CD4-positive, alpha-beta T cell treated with Interleukin-1 beta for 1 hour (primary cell): ENCODE measurements at places on chromosomes 12 and 14.

GRCh38 chr12:49227713-49228112, 37.2 kb upstream of the TUBA1C start:
- DNase-seq, result no peak

DNA sequence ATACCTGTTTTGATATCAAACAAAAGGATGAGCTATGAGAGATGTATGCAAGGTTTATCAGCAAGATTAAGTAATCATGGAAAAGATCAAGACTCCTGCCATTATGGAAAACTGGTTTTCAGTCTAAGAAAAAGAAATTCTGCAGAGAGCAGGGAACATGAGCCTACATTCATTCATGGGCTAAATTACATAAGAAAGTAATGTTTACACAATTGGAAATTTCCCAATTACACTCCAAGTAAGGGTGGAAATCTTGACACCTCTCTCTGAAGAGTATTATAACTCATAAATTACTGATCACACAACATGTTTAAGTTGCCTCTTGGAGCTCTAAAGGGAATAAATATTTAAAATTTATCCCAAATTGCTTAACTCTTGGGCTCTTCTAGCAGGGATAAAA, 206.2 kb downstream of the SLC6A15 start:
- no peak for DNase-seq

DNA sequence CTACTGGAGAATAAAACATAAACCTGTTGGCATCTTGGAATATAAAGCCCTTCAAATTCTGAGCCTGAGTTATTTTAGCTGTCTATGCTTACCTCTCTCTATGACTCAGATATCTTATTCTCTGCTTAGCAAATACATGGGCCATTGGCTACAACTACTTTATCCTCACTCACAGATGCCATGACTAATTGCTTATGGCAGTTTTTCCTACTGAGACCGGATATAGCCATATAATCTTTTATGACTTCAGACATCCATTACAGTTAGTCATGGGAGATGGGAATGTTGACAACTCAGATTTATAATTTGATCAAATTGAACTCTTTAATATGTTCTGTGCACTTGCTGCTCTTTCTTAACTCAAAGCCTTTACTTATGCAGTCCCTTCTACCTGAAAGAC, 502.4 kb upstream of the ATP2B1 start:
- DNase-seq, result no peak

GRCh38 chr12:121467638-121468498, 68.0 kb downstream of the RNF34 start:
- no peak for DNase-seq

- no peak for DNase-seq
Measured at GRCh38 chr14:85426068-85426935, 103.6 kb upstream of the FLRT2 start.

DNA sequence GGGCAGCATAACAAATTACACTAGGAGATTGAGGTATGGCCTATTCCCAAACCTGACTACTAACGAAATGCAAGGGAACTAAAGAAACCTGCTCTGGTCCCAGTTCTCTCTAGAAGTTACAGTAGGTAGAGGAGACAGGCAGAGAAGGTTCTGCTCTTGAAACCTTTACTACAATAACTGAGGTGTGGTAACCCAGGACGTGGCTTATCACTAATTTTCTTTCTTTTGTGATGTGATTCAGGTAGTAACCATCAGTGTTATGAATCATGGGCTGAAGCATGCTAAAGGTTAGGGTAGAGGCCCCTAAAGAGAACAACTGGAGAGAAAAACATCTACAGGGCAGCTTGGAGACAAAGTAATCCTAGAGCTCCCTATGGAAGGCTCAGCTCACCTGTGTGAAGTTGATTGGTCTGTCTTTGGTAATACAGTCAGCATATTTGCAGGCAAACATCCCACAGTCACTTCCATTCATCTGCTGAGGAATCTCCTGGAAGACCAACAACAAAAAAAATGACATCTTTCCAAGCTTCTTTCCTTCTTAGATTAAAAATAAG, 41.8 kb upstream of the COL2A1 start:
- DNase-seq, result no peak

DNA sequence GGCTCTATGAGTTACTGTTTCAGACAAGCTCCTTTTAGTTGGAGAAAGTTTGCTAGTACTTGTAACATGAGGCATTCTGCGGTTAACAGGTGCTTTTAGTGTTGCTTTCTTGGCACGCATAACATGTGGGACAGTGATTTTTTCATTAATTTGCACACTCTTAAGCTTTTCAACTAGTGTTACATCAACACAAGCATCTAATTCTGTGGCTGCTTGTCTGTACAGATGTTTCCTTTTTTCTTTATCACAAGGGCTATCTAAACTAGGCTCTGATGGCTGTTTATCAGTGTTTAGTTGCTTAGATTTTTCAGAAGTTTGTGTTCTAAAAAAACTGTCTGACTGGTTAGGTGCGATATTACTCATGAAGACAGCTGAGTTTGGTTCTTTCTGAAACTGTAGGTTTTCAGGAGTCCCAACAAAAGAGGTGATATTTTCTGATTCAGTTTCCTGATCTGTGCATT, 120.1 kb downstream of the RALGAPA1 start:
- no peak for DNase-seq

DNA sequence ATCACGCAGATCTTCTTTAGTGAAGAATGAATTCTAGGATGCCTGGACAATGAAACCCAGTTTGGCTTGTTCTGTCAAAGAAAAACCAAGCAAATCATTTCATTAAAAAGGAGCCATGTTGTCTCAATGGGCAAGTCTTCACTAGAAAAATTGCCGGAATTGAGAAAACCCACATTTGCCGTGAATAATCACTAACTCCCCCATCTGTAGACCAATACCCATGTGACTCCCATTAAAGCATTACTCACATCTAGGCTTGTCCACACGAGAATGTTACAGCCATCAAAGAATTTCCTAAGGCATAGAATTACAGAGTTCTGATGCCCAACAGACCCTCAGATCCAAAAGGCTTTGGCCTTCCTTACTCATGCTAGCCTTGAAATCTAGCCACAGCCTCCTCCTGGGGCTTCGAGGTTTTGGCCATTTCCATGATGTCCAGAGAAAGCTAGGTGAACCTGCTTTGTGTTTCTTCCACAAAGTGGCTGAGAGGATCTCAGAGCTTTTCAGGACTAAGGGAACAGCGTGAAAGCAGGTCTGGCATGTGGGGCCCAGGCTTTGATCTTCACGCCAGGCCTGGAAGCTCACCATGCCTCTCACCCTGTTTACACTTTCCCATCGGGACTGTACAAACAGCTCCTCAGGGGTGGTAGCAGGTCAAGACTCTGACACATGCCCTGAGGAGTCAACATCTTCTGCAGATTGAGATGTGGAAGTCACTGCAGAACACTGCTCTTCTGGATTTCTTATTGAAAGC, 12.1 kb downstream of the SLC7A8 start:
- no peak for DNase-seq

GRCh38 chr12:77031745-77032144, 33.6 kb downstream of the E2F7 start:
- no peak for DNase-seq

DNA sequence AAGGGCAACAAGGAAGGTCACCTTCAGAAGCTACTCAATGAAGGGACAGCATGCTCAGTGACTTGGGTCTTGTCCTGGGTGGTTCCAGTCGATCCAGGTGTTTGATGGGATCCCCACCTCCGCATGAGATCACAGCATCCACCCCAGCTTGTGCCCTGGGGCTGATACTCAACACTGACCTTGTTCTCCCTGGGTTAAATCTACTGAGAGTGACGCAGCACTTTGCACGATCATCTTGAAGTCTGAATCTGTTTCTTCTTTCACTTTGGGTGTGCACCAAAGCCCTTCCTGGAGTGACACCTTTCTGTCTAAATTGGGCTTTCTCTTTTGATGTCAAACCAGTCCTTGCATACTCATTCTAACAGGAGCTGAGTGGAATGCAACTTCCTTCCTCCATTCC, 13.8 kb downstream of the NOS1 start:
- DNase-seq, result no peak

DNA sequence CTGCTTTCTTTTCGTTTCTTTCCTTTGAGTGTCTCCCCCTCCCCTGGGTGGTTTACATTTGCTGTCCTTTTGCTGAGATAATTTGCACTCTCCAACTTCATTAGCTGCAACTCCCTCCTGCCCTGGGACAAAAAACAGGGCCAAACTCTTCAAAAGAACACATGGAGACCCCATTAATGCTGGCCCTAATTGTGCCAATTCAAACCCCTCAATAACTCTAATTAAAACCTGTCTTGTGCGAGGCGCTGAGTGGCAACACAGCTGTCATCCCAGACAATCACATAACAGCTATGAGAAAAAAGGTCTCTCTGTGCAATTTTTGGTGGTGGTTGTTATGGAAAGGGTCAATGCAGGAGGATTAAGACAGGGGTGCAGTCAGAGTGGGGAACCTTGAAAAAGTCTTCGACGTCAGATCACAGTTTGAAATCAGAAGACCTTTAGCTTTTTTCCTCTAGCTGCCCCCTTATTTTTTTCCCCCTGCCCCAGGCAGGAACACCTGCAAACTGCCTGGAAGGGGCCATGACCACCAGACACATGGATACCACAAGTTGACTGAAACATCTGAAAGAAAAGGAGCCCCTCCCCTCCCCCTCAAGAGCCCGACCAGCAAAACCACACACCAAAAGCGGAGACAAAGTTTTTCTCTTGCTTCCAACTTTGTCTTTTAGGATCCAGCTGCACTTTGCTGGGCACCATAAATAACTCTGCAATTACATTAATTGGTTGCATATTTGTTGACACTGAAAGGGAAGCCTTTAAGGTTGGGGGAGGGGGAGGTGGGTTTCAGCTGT, 26.5 kb upstream of the SMOC1 start:
- DNase-seq, result no peak

- no peak for DNase-seq
Measured at GRCh38 chr12:106300761-106301160, 1.8 kb upstream of the TCP11L2 start.

- DNase-seq, result no peak
Measured at GRCh38 chr12:92464911-92465310, 237.9 kb upstream of the PLEKHG7 start.

DNA sequence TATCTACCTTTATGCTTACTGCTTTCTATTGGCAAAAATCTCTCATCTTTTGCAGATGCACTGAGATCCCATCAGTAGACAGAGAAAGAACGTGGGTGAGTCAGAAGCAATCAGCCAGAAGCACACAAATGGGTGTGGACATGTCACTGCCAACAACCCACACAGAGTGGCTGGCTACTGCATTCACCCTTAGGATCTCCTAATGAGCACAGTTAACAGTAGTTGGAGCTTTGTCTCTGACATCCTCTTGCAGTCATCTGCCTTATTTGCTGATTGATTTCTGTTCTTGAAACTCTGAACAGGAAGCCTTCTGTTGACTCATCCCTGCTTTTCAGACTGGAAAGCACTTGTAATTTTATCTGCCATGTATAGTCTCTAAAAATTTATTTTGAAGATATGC, 117.2 kb downstream of the RGS6 start:
- no peak for DNase-seq

DNA sequence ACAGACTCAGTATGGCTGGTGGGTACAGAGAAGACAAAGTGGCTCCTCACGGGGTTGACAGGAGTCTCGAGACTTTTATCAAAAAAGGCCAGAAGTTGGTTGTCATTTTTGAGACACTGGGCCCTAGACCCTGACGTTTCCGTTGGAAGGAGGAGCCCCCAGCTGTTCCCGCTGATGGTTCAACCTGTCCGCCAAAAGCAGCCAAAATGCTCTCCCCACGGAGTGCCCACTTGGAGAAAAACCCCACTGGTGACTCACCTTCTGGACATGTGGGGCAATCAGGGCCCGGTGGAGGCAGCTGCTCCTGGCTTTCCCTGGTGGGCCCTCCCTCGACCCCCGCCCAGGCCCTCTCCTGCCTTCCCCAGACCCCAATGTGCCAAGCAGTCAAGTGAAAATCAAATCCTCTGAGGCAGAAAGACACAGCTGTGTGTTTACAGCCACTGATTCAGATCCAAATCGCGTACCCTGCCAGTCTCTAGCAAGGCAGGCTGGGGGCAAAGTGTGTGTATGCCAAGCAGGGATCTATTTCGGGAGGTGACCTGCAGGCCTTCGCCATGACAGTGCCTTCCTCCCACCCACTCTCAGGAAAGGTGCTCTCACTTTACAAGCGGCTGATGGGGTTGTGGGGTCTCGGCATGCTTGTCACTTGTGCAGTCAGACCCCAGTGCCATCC, 347.4 kb downstream of the DPF3 start:
- DNase-seq, result no peak

DNA sequence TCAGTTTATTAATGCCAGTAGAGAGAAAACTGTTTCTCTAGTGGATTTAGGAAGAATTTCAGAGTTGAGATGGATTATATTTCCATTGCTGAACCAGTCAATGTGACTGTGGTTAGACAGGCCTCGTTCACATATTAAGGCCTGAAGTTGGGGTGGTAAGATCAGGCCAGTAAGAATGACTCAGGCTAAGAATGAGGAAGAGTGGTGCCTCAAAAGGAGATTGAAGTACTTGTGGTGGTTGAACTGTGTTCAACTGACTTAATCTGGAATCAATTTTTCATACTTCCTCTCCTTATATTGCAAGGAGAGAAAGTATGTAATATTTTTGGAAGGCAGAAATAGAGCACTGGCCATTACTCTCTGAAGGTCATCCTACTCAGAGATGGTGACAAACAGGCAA, 37.8 kb upstream of the ATF7IP start:
- no peak for DNase-seq

- DNase-seq, result no peak
Measured at GRCh38 chr14:53951627-53952303, 4.9 kb downstream of the BMP4 start.

DNA sequence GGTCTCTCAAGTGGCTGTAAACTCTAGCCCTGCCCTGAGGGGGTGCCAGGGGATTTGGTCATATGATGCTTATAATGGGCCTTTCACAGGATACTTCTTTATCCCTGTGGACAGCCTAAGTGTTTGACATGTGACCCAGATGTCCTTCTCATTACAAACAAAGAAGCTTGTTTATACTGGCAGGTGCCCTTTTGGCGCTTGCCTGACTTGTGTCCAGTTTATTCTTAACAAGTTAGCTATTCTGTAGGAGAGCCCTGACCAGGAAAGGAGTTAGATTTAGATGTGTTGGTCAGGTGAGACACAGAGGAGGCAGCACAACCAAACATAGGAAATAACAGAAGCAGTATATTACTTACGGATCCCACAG, 51.9 kb downstream of the CCDC91 start:
- no peak for DNase-seq

DNA sequence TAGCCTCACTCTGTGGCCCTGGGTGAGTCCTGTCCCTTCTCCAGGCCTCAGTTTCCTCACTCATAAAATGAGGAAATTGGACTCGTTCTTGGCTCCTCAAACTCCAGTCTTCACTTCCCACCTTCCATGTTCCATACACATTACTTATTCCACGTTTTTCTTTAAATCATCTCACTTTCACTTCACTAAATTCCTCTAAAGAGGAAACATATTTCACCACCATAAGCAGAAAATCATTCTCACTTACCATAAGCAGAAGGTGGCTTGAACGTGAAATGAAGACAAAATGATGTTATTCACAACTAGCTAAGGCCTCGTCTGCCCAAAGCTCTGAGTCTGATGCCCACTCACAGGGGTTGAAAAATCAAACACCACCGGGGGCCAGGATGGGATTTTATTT, 278.3 kb downstream of the ADGRD1 start:
- DNase-seq, result no peak
